Lung microvascular endothelial cell (primary cell): ENCODE measurements at places on chromosomes 11 and 22. TPM values are rescaled to one million over a fixed set of nuclear protein-coding genes. Genes with fewer than 3 reads are reported as not detected.

DNA sequence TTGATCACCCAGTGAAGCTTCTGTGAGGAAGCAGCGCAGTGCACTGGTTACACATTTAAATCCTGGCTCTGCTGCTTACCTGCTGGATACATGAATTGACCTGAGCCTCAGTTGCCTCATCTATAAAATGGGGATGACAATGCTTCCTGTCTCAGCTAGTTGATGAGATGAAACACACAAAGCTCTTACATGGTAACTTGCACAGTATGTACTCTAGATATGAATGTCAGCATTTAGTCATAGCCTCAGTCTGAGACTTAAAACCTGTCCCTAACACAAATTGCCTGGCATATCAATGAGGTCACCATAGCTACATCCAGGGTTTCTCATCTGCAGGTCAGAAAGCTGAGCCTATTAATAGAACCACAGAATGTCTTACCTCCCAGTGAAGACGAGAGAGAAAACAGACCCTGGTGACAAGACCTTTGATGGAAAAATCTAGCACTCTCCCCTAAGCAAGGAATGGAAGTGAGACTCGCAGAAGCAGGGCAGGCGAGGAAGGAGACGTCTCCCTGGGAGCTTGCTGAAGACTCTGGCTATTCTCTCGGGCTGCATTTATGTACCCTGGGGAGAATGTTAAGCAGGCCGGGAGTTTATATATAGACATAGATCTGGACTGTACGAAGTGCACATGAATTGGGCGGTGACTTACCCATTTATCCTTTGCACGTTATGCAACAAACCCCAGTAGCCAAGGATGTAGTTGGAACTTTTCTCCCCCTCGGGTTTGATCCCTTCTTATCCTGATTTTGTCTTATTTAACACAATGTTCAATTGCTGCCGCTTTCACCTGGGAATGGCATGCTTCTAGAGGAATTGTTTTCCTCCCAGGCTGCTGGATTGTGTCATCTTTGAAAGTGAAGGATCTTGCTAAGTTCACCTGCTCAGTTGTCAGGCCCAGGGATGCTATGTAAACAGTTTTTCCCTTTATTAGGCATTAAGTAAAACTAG, 18.0 kb downstream of the SDHAF2 start:
- no peak for DNase-seq

DNA sequence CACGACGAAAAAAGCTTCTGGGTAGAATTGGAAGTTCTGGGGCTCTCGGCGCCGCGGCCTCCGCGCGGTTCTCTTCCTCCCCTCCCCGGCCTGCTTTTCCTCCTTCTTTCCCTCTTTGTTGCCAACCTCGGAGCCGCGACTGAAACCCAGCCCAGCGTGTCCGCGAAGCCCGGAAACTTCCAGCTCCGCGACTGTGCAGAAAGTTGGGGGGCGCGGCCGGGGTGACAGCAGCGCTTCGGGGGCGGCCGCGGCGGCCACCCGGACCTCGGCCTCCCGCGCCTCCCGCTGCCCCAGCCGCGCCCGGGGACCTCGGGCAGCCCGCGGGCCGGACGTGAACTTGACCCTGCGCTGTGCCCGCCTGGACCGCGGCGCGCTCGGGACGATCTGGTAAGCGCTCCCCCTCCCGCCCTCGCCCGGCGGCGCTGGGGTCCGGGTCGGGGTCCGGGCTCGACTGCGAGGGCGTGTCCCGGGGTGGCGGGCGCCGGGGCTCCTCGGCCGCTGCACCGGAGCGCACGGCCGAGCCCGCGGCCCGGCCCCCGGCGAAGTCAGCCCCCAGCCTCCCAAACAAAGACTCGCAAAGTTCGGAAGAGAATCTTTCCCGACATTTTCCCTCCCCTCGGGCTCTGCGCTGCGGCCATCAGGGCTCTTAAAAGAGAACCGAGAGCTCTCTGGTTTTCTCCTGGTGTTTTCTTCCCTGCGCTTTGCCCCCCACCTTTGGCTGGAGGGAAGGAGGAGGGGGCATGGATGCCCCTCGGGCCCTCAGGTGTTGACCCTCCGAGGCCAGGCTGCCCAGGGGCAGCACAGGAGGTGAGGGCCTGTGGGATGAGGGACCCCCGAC, 67.9 kb upstream of the WNT7B start:
- peak; percentile 51 for DNase-seq

DNA sequence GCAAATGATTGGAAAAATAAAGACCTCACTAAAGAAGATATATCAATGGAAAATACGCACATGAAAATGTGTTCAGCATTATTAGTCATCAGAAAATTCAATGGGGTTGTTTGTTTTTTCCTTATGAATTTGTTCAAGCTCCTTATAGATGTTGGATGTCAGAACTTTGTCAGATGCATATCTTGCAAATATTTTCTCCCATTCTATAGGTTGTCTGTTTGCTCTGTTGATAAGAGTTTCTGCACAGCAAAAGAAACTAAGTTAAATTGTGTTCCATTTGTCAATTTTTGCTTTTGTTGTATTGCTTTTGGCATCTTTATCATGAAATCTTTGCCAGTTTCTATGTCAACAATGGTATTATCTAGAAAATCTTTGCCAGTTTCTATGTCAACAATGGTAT, 633.9 kb upstream of the CHORDC1 start:
- no peak for DNase-seq

DNA sequence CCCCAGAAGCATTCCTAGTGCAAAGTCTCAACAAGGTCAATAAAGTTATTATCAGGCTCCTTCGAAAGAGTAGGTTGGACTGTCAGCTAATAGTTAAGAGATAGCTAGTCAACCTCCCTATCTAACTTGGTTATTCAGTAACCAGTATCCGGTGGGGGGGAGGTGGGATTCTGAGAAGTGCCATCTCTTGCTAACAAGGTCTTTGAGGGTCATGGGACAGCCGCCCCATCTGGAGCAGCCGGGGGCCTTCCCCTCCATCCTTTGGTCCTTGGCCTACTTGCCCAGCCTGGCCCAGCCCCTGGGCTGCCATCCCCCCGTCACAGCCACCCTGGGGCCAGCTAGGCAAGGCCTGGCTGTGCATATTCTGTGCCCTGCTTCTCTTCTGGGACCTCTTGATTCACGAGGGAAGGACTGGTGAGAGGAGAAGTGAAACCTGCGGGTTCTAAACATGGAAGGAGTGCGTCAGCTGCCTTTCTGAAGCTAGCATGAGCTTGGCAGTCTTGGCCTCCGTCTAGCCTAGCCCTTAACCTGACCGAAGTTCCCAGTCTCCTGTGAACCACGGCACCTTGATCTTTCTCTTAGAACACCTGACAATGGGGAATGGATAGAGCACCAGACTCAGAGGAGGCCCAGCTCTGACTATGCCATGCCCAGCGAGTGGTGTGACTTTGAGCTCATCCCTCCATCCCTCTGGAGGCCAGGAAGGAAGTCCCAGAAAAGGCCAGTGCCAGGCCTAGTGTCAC, 9.3 kb downstream of the SLC37A2 start:
- no peak for DNase-seq

GRCh38 chr11:13008061-13008435, 1.1 kb upstream of the RASSF10 start:
- DNase-seq = no peak

DNA sequence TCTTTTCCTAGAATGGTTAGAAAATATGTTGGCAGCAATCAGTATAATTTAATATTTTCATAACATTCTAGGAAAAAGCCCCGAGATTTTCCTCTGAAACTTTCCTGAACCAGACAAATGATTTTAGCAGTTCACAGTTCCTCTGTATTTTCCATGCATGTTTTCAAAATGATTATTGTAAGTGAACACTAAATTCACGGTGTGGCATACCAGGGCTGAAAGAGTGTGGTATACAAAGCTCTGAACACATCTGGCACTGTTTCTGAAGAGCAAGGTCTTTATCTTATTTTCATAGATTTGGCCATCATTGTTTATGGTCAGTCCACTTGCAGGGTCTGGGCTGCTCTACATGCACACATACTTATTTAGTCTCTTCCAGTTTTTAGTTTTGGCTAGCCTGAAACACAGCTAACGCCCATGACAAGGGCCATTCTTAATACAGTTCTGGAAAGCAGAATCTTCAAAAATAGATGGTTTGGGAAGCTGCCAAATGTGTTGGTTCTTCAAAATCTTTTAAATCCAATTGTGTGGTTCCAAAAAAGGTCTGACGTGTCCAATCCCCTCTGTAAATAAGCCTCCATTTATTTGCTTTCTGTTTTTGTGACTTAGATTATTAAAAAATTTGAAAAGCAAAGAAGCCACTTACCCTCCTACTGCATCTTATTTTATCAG, 7.9 kb upstream of the GAB2 start:
- no peak for DNase-seq

DNA sequence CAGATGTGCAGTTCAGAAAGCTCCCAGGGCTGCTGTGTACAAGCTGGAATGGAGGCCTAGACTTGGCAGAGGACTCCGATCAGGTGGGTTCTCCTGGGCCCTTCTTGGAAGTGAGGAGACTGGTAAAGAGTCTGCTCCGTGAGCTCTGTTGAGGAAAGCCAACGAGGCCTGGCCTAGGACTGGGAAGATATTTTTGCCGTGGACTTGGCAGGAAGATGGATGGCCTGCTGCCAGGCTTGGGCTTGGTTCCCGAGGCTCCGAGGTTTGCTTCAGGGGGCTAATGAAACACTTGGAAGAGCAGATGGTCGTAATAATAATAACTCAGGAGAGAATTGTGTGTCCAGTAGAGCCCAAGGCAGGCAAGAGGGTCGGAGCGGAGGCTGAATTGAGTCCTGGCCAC, 3.9 kb downstream of the GALR3 start:
- no peak for DNase-seq

GRCh38 chr22:34308101-34308500, 387.8 kb upstream of the LARGE1 start:
- no peak for DNase-seq

DNA sequence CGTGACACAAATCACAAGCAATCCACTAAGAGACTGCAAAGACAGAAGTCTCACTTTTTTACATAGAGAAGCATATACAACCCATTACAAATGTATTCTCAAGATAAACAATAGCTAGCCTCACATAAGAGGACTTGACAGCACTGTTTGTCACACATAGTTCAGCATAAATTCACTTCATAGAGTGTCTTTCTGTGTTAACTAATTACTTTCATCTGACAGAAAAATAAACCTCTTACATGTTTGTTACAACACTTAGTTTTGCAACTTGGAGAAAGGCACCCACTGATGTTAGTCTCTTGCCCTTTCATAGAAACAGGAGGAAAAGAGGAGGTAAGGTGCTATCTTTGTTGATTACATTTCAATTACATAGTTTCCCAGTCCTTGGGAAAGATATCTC, 2221.9 kb upstream of the RAG2 start:
- DNase-seq = no peak

DNA sequence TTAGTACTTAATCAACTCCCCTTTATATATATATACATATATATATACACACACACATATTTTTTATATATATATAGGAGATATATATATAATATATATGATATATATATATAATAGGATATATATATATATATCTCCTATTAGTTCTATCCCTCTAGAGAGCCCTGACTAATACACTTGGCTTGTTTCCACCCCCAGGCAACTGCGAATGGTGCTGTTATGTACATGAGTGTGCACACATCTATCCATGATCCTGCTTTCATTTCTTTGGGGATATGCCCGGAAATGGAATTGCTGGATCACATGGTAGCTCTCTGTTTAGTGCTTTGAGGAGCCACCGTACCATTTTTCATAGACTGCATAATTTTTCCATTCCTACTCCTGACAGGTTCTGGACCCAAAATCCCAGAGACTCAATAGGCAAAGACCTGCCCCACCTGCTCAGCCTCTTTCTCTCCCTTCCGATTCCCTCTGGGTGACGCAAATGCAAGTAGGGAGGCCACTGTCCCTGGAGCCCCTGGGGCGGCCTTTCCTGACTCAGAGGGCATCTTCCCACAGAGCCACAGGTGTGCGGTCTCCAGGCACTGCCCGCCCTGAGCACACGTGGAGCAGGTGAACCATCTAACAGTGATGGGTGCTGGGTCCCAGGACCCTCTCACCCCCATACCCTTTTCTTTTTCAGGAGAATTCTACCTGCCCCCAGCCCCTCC, 12.0 kb downstream of the FGF3 start:
- DNase-seq = no peak

- peak; percentile 78 for DNase-seq
Observed at GRCh38 chr11:108871152-108871551, 206.3 kb downstream of the DDX10 start.

DNA sequence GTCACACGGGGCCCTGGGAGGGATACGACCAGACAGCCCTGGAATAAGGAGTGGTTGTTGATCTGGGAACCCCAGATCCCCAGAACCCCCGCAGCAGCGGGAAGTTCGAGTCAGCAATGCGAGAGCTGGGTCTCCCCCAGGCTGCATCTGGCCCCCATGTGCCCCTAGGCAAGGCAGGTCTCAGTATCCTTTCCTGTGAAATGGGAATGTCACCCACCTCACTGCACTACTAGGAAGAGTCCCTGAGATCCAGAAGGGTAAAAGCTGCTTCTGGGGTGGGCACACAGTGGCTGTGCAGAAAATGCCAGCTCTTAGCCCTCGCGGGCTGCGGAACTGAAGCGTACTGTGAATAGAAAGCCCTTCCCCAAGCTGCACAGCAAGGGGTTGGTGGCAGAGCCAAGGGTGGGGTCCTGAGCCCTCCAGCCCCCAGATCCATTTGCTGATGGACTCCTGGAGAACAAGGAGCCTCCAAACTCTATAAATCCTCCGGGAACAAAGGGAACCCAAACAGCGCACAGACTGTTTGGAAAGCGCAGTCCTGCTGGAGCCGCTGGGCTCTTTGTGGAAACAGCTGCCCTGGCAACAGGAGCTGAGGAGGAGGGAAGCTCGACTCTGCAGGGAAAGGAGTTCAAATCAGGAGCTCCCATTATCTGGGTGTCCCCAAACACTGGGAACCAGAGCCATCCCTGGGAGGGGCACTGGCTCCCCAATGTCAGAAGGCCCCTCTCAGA, 68.2 kb upstream of the SHISAL1 start:
- no peak for DNase-seq

DNA sequence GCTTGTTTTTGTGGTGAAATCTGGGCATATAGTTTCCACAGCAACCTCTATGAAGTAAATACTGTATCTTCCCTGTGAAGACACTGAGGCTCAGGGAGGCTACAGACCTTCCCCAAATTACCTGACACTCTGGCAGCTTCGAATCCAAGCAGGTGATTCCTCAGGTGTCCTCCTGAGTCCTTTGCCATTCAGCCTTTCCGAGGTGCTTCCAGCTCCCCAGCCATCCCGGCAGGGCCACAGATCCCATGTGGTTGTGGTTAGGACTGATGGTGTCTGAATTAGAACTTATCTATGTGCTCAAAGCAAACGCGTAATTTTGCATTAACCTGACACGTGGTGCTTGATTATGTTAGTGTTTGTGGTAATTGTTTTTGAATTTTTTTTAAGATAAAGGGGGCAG, 785.6 kb downstream of the BRD1 start:
- DNase-seq = no peak

GRCh38 chr11:95365348-95365747, 134.3 kb upstream of the SESN3 start:
- DNase-seq = no peak

The CD3G gene
- total RNA-seq = not detected in 2 replicates

The LUZP2 gene
- total RNA-seq = not detected in 2 replicates

The IFITM2 gene
- 32.1 and 71.9 TPM in 2 replicates for total RNA-seq

The INSC gene
- total RNA-seq = not detected in 2 replicates

The VPREB1 gene
- not detected in 2 replicates for total RNA-seq

The IGSF22 gene
- under 0.01 and 0.22 TPM in 2 replicates for total RNA-seq

The RAG2 gene
- not detected in 2 replicates for total RNA-seq

The MS4A3 gene
- not detected in 2 replicates for total RNA-seq
